ENCODE measurements at places on chromosomes 4 and X.

DNA sequence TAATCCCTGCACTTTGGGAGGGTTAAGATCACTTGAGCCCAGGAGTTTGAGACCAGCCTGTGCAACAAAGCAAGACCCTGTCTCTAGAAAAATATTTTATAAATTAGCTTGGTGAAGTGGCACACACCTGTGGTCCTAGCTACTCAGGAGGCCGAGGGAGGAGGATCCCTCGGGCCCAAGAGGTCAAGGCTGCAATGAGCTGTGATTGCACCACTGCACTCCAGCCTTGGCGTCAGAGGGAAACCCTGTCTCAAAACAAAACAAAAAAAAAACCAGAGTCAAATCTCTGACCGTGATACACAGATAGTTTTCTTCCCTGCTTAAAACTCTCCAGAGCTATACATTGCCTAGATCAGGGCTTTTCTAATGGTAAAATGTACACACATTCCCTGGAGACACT is 53.5 kb downstream of the CHST7 start:
- no peak for DNase-seq

GRCh38 chrX:110002300-110003166 is at the start of gene TMEM164:
TMEM164 (plus strand) TSS chrX:110003114; CDS start chrX:110003775, 661 bp downstream.
- peak; percentile 83 for DNase-seq

DNA sequence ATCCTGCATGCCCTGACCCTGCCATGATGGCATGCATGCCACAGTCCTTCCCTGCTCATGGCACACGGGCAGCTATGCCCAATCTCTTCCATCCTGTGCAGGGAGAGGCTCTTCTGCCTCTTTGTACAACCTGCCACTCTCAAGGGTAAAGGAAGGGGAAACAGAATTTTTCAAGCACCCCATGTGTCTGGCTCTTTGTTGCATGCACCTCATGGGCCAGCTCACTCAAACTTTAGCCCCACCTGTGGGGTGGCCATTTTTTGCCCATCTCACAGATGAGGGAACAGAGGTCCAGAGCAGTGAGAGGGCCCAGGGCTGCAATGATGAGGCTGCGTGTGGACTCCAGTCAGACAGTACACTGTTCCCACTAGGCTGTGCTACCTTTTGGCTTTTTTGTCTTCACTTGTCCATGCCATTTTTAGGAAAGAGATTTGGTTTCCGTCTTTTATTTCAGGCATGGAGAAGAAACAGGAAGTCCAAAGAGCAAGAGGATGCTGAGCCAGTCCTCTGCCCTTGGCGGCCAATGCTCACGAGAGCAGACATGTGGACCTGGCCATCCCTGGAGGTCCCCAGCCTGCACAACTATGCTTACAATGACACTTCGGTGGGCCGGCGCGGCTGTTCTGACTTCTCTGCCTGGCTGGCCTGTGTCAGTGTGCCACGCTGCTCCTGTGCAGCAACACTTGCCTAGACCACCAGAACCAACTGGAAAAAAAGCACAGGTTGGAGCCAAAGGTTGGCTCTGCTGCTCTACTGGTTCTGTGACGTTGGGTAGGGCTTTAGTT is 45.6 kb downstream of the NSG1 start:
- DNase-seq, result no peak

GRCh38 chr4:149719357-149719756 is 96.3 kb downstream of the IQCM start:
- DNase-seq, result no peak

GRCh38 chr4:109169170-109169569 is 133.3 kb downstream of the COL25A1 start:
- no peak for DNase-seq

- no peak for DNase-seq
These were observed 300.4 kb downstream of the LDB2 start for GRCh38 chr4:16597845-16598596.

GRCh38 chrX:107730298-107730655 is 45.3 kb downstream of the TSC22D3 start:
- no peak for DNase-seq

DNA sequence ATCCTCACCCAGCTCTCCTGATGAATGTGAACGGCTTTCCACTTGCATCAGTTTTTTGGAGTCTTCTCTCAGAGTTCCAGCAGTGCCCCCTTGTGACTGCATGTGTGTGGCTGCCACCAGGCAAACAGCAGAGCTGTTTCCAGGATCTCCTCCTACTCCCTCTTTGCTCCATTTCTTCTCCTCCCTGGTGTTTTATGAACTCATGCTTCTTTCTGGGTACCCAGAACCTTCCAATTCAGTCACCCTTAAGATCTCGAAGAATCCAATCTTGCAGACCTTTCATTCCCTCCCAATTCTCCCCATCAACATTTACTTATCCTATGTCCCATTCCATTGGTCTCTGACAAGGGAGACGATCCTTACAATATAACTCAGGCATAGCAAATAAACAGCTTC is 6.8 kb upstream of the TCEANC start:
- DNase-seq, result peak; percentile 21

GRCh38 chr4:66837279-66837922 is 707.9 kb downstream of the CENPC start:
- no peak for DNase-seq
